ENCODE measurements at places on chromosomes 1 and 21.

DNA sequence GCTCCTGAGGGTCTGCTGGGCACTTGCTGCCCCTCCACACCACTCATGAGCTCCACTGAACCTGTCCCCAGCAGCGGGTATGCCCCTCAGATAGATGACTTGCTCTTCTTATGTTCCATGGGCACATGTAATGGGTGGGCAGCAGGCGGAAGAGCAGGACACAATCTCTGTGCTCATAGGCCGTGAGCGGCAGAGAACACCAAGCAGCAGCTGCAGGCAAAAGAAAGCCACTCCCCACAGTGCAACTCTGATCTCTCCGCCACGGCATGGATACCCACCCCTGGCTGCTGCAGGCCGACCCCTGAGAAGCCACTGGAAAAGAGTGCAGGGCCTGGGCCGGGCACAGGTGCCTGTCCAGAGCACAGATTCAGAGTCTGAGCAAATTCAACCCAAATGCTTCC is 135.2 kb upstream of the RUNX3 start:
- DNase-seq, result no peak

- DNase-seq, result no peak
Observed at GRCh38 chr1:19375631-19376400, 63.7 kb downstream of the SLC66A1 start.

DNA sequence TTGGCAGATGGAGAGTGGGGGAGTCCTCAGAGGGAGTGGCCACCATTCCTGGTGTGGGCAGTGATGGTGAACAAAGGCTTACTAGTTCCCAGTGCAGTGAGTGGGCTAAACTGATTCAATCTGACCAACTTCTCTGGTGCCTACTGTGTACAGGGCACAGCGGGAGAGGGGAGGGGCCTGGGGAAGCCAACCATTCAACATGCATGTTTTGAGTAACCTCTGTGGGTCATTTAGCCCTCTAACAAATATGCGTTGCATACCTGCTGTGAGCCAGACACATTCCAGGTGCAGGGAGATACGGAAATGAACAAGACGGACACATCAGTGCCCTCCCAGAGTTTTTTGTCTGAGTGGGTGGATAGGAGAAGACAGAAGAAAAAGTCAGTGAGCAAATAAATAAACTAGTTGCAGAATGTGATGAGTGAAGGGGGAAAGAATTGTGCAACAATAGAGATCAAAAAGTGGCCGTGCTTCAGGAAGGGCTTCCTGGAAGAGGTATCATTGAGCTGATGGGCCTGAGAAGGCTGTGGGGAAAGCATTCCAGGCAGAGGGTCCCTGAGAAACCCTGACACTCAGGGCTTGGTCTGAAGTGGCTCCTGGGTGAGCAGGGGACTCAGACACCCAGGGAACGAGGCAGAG is 78.8 kb downstream of the EPHB2 start:
- no peak for DNase-seq

DNA sequence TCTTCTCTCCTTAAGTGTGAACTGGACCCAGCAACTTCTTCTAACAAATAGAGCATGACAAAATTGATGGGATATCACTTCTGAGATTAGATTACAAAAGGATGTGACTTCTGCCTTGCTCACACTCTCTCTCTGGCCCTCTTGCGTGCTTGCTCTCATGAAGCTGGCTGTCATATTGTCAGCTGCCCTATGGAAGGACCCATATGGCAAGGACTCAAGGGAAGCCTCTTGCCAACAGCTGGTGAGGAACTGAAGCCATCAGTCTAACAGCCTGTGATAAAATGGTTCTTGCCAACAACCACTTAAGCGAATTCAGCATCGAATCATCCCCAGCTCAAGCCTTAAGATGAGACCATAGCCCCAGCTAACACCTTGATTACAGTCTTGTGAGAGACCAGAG is 4.8 kb upstream of the TLR5 start:
- DNase-seq, result peak; percentile 86

DNA sequence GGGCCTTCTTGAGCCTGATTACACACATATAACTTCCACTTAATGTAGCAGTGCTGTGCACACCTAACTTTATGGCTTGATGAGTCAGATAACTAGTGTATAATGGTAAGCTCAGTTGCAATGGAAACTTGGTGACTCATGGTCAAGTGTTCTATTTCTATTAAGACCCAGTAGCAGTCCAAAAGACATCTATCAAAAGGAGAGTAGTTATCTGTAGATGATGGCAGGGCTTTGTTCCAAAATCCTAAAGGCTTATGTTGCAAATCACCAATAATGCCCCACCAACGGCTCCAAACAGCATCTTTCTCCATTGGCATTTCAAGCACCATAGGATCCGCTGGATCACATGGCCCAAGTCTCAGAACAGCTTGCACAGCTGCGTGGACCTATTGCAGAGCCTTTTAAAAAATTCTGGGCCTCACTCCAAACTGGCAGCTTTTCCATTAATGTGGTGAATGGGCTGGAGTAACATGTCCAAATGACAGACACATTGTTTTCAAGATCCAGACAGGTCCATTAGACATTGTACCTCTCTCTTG is 566.8 kb upstream of the USP24 start:
- no peak for DNase-seq

DNA sequence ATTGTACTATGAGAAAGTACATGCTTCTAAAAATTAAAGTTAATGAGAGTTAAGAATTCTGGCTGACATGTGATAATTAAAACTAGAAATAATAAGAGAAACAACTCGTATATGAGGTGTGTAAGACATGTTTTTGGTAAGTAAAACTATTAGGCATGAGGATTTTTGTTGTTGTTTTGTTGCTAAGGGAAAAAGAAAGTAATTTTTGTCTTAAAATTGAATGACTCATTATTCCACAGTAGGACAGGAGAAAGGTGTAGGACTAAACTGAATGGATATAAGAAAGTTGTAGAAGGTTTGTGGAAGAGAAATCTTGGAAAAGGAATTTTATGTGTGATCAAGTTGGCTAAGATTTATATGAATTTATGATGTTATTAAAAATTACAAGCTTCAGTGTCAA is 54.8 kb downstream of the TBX19 start:
- DNase-seq, result no peak

GRCh38 chr1:247387096-247387495 is 28.9 kb upstream of the NLRP3 start:
- DNase-seq, result no peak

- no peak for DNase-seq
Observed at GRCh38 chr1:206887701-206888100, 9.5 kb upstream of the IL24 start.

DNA sequence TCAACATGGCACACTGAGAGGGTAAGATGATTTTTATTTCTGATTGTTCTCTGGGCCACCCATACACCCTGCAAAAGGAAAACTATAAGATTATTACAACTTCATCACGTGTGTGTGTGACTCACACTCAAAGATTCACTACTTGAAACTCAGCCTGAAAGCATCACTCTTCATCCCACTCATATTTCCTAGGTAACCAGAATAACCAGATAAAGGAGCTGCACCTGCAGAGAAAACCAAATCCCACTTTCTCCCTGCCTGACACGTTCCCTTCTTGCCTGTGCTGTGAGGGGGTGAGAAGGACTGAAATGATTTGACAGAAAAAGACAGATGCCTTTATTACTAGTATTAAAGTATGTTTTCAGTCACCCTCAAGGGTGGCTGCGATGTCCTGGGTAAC is 131.6 kb downstream of the TGFBR3 start:
- no peak for DNase-seq

- no peak for DNase-seq
Observed at GRCh38 chr1:22176258-22176657, 33.4 kb upstream of the WNT4 start.

- DNase-seq, result no peak
Observed at GRCh38 chr21:41326414-41327080, 9.9 kb downstream of the FAM3B start.

DNA sequence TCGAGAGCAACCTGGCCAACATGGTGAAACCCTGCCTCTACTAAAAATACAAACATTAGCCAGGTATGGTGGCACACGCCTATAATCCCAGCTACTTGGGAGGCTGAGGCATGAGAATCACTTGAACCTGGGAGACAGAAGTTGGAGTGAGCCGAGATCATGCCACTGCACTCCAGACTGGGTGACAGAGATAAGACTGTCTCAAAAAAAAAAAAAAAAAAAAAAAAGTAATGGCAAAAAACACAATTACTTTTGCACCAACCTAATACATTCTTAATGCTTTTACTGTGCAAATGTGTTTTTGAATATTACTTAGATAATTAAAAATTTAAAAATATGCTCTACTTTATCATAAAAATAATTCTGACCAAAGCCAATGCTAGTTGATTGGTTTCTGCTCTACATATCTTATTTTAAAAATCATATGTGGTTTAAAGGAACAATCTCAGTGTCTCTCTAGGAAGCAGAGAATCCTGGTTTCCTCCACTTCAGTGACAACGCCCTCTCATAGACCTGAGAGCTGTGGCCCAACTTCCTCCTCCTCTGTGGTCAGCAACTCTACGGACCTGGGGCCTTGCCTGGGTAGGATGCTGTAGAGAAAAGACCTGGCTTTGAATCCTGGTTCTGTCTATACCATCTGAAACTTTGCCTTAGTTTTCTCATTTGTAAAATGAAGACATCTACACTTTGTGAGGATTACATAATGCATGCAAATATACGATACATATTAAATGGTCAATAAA is 64.7 kb downstream of the TGFBR3 start:
- no peak for DNase-seq

DNA sequence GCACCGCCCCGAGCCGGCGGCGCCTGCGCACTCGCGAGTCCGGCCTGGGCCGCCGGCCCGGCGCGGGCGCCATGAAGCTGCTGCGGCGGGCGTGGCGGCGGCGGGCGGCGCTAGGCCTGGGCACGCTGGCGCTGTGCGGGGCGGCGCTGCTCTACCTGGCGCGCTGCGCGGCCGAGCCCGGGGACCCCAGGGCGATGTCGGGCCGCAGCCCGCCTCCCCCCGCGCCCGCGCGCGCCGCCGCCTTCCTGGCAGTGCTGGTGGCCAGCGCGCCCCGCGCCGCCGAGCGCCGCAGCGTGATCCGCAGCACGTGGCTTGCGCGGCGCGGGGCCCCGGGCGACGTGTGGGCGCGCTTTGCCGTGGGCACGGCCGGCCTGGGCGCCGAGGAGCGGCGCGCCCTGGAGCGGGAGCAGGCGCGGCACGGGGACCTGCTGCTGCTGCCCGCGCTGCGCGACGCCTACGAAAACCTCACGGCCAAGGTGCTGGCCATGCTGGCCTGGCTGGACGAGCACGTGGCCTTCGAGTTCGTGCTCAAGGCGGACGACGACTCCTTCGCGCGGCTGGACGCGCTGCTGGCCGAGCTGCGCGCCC is at the start of gene B3GALT6:
Gene B3GALT6, plus strand, starts transcription at position 30 of the 588 bp plus-strand sequence. Its CDS starts 42 bp downstream, at position 72.
- DNase-seq, result no peak

DNA sequence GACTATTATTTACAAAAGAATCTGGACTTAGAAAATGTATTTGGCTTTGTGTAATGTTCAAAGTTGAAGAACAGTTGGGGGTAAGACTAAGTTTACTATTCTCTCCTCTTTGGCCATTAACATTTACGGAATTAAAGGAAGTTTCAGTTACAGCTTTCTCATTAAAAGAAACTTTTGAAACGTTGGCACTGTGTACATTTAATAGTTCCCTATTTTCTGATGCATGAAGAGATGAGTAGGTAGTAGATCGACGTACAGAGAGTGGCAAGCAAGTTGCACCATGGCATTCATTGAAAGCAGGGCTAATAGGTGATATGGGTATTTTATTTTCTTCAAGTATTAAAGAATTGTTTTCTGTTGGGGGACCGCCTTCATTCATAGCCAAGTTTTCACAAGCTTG is 3.2 kb downstream of the ASPM start:
- no peak for DNase-seq

All from NCI-H524 (cell line).